ENCODE measurements at places on chromosomes 6 and 20.
A peak's percentile ranks its signal among the peaks of the same experiment; 100 is the strongest.

- DNase-seq = no peak
Measured at GRCh38 chr20:53023732-53024520, 51.8 kb downstream of the TSHZ2 start.

GRCh38 chr6:134678436-134678889, 271.4 kb downstream of the ALDH8A1 start:
- no peak for DNase-seq

DNA sequence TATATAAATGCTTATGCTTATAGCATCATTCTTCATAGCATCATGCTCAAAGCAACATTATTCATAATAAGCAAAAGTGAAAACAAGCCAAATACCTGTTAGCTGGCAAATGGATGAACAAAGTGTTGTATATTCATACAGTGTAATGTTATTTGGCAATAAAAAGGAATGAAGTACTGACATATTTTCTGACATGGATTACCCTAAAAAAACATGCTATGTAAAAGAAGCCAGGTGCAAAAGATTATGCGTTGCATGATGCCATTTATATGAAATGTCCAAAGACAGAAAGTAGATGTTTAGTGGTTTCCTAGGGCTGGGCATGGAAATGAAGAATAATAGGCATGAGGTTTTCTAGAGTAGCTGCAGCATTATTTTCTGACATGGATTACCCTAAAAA, 77.1 kb downstream of the GFRA4 start:
- no peak for DNase-seq

DNA sequence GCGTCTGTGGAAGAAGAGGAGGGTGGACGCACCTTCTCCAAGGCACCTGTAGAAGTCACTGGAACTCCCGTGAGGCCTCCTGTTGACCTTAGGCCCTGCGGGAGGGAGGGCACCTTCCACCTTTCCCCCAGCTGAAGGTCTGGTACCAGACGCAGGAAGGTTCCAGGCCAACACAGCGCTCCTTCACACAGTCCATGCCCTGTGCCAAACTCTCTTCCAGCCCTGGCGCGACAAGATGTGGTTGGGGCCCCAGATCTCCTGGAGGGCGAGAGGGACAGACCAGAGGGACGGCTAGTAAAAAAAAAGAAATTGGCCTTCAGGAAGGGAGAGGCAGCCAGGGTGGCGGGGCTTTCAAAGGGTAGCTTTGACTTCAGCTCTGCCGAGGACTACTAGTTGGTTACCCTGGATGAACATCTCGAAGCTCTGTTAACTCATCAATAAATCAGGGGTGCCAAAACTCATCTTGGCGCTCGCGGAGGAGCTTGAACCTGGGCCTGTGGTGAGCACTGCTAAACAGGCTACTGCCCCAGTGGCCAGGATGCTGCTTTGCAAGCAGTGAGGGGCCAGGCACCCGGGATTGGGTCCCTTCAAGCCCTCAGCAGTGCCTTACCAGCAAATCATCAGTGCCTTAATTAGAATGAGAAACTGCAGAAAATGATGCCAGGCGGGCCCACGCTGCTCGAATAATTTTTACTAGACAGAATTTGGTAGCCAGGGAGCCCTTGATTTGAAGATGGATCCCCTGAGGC, 14.9 kb downstream of the AARS2 start:
- DNase-seq = no peak

DNA sequence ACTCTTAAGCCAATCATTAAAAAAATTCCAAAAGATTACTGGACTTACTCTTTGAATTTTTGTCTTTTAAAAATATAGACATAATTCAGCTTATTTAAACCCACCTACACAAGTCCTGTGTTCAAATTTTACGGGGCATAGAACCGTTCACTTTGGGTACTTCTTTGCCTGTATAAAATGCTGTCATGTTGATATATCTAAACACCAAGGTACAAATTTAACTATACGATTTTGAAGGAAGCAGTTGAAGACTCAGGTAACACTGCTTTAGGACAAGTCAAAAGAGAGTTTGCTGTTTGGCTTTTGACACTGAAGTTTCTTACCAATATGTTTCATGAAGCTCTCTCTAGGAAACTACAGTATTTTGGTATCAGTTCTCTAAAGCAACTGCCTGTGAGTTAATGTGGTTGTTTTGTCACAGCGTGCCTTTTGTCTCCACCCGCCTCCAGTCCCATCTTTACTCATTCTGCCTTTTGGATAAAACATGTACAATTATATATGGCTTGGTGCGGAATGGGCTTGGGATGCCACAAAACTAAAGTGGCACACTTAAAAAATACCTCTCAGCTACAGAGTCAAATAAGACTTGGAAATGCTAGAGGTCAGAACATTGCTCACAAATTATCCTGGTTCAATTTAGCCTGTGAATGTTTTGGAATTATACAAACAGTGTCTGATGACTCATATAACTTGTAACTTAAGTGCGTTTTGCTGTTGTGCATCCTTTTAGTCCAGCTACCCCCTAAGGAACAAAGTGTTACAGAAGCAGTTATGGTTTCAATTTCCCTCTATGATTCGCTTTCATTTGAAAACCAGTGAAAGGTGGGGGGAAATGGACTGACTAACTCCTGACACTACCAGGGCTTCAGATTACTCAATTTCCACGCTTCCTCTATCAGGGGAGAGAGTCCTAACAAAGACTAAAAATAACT, 38.7 kb downstream of the RGS17 start:
- peak; percentile 15 for DNase-seq

DNA sequence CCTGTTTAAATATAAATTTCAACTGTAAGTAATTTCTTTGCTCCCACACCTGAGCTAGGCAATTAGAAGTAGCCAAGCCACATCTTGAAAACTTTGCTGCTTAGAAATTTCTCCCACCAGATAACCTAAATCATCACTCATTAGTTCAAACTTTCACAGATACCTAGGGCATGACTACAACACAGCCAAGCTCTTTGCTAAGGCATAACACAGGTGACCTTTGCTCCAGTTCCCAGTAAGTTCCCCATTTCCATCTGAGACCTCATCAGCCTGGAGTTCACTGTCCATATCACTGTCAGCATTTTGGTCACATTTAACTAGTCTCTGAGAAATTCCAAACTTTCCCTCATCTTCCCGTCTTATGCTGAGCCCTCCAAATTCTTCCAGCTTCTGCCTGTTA, 79.8 kb upstream of the OPRM1 start:
- DNase-seq = no peak

DNA sequence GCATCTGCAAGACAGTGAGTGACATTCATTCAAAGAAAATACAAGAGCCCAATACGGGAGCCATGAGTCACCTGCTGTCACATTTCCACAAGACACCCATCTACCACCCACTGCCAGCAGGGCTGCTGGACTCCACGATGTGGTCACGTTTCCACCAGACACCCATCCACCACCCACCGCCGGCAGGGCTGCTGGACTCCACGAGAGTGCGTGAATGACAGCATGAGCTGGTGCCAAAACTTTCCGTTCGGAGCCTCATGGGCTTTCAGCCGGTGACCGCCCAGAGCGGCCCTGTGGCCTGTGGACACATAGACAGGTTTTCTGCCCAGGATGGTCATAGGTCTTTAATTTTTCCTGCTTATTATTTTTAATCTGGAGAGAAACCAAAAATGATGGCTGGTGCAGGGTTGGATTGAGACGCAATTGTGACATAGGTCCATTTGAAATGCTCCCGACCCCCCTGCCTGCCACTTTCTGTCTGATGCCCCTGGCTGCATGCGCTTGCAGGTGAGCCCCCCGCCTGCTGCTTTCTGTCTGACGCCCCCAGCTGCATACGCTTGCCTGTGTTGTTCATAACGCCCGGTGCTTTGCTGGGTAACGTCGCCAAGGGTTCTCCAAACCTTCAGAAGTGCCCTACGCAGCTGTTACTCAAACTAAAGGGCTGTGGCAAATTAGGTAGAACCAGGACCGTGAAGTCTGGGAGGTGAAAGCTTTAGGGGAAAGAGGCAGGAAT, 59.1 kb upstream of the SMOC2 start:
- DNase-seq = no peak

DNA sequence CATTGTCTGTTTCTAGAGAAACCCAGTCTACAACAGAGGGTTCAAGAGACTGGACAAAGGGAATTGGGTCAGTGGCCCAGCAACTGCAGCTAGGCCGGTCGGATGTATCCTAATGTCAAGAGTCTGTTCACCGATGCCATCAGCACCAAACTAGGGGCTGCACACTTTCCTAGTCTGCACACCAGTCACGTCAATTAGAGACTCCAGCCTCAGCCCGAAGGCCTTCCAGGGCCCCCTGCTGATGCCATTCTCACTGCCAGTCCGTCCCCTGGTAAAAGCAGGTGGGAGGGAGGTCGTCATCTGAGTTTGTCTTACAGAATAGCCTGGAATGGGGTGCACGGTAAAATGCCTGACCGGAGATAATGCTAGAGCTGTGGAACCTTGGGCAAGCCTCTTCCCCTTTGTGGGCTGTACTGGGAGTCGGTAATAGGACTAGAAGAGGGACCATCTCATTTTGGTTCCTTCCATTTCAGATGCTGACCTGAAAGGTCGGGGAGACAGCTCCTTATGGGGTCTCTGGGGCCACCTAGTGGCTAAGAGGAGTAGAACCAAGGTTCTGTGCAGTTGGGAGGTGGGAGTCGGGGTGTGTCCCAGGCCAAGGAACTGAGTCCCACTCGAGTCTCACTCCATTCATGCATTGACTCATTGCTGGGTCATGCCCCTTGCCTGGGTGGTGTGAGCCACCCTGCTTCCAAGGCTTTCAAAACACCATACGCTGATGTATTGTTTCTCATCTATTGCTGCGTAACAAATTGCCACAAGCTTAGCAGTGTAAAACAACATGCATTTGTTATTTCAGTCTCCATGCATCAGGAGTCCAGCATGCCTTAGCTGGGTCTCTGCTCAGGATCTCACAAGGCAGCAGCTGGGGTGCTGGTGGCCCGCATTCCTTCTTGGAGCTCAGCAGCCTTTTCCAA, 5.1 kb downstream of the SOX12 start:
- peak; percentile 69 for DNase-seq

DNA sequence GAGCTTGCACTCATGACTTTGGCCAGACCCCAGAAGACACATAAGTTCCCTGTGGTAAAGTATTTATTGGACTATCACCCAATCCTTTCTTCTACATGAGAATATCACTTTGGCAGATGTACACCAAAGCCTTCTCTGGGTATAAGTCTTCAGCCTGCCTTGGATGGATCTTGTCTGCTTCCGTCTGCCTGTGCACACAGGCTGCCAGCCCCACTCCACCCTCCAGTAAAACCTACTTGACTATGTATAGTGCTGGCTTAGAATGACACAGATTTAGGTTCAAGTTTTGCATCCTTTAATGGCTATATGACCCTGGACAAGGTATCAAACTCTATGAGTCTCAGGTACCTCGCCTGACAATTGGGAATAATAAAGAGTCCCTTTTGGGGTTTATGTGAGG, 63.4 kb downstream of the BACH2 start:
- no peak for DNase-seq

DNA sequence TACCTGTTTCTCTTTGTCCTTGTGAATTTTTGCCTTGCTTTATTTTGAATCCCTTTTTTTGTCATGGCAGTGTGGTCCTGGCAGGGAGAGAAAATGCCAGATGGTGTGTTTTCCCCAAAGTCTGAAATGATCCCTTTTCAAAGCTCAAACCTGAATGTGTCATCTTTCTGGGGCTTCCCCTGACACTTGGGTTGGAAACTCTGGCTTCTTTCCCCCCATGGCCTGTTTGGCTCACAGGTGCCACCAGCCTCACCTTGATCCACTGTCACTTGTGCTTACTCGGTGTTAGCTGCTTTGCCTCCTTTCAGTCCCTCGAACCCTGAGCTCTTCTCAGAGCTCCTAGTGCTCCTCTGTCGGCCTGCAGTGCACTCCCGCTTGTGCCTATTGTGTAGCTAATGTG, 22.3 kb downstream of the MYBL2 start:
- DNase-seq = no peak

DNA sequence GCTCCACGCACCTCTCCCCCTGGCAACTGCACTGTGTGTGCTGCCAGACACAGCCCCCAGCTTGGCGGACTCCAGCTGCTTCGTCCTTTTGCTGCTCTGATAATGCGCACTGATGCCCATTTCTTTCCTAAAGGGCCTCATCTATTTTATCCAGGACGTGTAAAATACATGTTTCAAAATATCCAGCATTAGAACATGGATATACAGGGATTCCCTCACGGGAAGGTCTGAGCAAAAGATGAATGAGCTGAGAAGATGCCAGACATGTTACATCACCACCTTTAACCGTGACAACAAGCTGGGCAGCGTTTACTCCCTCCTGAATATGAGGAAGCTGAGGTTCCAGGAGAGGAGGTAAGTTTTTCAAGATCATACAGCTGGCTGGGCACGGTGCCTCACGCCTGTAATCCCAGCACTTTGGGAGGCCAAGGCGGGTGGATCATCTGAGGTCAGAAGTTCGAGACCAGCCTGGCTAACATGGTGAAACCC, 32.8 kb downstream of the TNXB start:
- DNase-seq = no peak

- no peak for DNase-seq
Measured at GRCh38 chr6:1135726-1136414, 176.0 kb upstream of the FOXQ1 start.

DNA sequence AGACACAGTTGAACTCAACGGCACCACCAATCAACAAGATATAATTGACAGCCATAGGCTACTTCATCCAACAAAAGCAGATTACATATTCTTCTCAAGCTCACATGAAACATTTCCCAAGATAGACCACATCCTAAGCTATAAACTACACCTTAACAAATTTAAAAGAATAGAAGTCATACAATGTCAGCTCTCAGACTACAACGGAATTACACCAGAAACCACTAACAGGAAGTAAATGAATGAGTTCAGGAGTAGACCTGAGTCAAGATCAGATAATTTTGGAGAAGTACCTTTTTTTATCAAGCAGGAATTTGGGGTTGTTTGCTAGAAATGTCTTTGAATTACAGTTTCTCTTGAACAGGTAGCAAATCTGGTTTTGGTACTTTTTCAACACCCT, 237.8 kb downstream of the TBX18 start:
- peak; percentile 17 for DNase-seq

DNA sequence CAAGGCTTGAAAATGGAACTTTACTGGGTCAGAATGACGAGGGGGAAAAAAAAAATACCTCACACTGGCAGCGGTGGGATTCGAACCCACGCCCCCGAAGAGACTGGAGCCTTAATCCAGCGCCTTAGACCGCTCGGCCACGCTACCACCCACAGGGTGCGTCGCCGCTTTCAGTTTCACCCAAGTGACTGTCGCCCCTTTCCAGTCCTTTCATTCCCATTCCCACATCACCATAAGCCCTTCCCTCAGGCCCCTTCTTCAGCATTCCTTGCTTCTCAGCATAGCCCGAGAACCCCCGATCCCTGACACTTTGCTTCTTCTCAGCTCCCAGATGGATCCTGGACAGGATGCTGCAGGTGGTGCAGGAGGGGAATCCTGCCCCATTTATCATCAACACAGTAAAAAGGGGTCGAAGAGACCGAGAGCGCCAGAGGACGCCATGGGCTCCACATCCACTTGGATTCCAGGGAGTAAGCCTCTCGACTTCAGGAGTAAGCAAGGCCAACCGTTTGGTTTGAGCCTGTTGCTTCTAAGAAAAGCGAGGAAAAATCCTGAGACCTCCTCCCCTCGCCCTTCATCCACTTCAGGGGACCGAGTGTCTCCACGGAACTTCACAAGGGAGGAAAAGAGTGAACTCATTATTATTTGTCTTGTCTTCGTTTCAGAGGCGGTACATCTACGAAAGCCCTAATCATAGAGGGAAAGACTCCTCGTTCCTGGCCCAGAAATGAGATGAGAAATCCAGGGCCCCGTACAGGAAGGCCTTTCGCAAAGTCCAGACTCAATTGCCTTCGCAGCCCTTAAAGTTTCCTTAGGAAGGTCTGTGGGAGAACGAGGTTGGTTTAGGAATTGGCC, 20.0 kb upstream of the TRIM27 start:
- DNase-seq = peak; percentile 80

All from activated CD4-positive, alpha-beta T cell treated with anti-CD3 and anti-CD28 coated beads, Interleukin-2, Interleukin-4, amounts not matched to agents 100 ng/mL and 50 ng/mL, durations not matched to agents 16 hours and 8 hours (primary cell).